HT1080 (cell line): ENCODE measurements at places on chromosomes 12 and 14. TPM values are rescaled to one million over a fixed set of nuclear protein-coding genes. Genes with fewer than 3 reads are reported as not detected.

The CBLN3 gene
- 0.35 and 0.84 TPM in 2 replicates for total RNA-seq

The CPM gene
- not detected in 2 replicates for total RNA-seq

The GLS2 gene
- total RNA-seq = not detected in 2 replicates

The KRT86 gene
- 1.2 TPM in 2 replicates for total RNA-seq

The ERBB3 gene
- total RNA-seq = 1.2 and 1.4 TPM in 2 replicates
